ENCODE measurements at places on chromosomes 3 and 15.

DNA sequence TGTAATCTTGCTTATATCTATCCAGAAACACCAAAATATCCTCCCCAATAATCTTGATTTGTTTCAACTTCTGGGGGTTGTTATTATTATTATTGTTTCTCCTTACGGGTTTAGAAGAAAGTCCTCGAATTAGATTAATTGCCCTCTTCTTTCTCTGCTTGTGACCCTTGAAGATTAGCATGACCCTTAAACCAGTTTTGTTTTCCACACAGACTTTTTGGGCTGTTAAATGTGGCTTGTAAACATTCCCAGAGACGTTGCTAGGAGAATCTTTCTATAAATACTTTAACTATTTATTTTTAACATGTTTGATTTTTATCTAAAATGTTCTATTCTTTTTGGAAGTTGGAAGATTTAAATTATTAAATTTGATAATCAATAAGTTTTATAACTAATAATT is 4.3 kb upstream of the SUCNR1 start:
- H3K4me3 ChIP-seq = no peak overlapping the region
- H3K4me1 ChIP-seq = peaks cover 4% of the 10 kb centered on the region
- DNase-seq = no peak
- no peak overlapping the region for H3K27ac ChIP-seq

DNA sequence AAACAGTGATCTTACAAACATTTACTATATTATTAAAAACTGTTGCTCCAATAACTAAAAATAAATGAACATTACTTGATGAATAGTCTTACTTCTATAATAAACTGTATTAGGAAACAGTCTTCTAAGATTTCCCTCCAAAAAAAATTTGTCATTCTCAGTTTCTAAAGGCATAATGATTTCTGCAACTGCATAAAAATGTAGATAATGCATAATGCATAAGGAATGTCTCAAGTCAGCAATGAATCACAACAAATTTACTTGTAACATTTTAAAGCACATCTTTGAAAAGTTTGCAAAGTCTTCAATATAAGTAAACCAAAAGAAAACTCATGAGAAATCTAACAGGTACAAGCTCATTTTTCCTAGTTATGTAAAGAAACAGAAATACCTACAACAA is 113.5 kb downstream of the VPS13C start:
- H3K36me3 ChIP-seq = no peaks in the 10 kb centered on the region
- DNase-seq = peak; percentile 57
- no peaks in the 10 kb centered on the region for H3K27me3 ChIP-seq
- H3K4me1 ChIP-seq = no peaks in the 10 kb centered on the region

DNA sequence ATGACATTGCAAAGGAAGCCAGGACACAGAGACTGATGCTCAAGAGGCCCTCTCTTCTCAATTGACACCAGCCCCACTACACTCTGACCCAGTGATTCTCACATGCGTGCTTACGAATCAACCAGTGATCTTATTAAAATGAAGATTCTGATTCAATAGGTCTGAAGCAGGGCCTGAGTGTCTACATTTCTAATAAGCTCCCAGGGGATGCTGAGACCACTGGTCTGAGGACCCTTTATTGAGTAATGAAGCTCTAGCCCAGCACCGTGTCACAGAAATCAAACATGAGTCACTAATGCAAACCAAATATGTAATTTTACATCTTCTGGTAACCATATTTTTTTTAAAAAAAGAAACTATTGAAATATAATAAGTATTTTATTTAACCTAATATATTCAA is 689.1 kb upstream of the LMCD1 start:
- H3K4me3 ChIP-seq = no peak overlapping the region
- H3K27ac ChIP-seq = no peak overlapping the region
- no peaks in the 10 kb centered on the region for H3K27me3 ChIP-seq

- peak; percentile 64 for DNase-seq
- no peaks in the 10 kb centered on the region for H3K27me3 ChIP-seq
- H3K27ac ChIP-seq = no peak overlapping the region
- H3K4me3 ChIP-seq = peak overlapping the region; percentile 57
Observed at GRCh38 chr3:23915537-23916108, 1.2 kb downstream of the NKIRAS1 start.

DNA sequence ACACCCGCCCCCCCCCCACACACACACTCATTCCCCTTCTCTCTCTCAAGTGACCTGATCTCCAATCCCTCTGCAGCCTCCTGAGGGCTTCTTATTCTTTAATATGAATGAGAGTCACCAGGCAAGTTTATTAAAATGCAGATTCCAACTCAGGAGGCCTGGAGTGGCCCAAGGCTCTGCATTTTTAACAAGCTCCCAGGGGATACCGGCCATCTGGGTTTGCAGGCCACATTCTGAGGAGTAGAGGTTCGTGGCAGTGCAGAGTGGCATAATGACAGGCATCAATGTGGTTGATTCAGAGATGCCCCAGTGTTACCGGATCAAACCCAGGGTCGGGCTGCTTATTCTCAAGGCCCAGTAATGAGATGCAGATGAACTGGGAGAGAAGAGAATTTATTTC is 18.9 kb downstream of the EIF1B start:
- H3K36me3 ChIP-seq = no peaks in the 10 kb centered on the region
- no peak for DNase-seq
- no peak overlapping the region for H3K27ac ChIP-seq
- no peaks in the 10 kb centered on the region for H3K4me1 ChIP-seq
